ENCODE measurements at places on chromosomes 6 and 20.

- no peak for DNase-seq
These were observed 52.5 kb downstream of the ARHGAP18 start for GRCh38 chr6:129657483-129657882.

GRCh38 chr6:163771180-163771579 is 356.7 kb downstream of the QKI start:
- DNase-seq = no peak

GRCh38 chr6:46734867-46735719 is at the start of gene PLA2G7:
Gene PLA2G7, minus strand, starts transcription at chr6:46735375. Its CDS starts 12,484 bp downstream, at chr6:46722891.
- no peak for DNase-seq

- no peak for DNase-seq
These were observed 214.8 kb upstream of the RREB1 start for GRCh38 chr6:6892744-6893583.

GRCh38 chr6:144621332-144621731 is 336.2 kb downstream of the UTRN start:
- DNase-seq = no peak

DNA sequence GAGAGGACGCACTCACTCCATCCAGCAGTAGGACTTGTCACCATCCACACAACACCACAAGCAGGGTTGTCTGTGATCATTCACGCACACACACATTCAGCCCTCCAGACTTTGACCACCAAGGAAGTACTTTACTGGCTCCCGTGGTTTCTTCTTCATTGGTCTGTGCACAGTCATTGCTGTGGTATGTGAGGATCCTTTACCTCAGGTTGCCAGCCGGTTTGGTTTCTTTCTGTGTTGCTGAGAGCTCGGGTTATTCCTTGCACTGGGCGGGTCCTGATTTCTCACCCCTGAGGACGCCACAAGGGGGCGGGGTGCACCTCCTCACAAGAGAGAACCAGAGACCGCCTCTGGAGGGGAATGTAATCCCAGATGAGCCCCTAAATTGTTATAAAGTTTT is 11.2 kb downstream of the SLC35A1 start:
- DNase-seq = peak; percentile 46

DNA sequence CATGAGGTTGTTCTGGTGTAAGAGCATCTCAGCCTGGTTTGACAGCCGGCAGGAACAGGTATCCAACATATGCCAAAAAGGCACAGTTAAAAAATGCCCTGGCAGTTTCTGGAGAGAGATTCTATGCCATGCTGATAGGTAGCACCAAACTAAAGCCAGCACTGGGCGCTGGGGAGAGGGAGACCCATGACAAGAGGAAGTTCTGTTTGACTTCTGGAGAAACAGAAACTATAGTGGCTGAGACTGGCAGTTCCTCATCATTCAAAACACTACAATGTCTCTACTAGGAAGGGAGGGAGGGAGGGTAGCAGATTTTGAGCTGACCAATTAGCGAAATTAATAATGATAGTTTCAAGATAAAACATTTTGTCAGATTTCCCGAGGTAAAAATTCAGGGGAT is 174.1 kb downstream of the ADAT2 start:
- DNase-seq = no peak

- no peak for DNase-seq
These were observed 323.8 kb upstream of the JARID2 start for GRCh38 chr6:14921878-14922671.

DNA sequence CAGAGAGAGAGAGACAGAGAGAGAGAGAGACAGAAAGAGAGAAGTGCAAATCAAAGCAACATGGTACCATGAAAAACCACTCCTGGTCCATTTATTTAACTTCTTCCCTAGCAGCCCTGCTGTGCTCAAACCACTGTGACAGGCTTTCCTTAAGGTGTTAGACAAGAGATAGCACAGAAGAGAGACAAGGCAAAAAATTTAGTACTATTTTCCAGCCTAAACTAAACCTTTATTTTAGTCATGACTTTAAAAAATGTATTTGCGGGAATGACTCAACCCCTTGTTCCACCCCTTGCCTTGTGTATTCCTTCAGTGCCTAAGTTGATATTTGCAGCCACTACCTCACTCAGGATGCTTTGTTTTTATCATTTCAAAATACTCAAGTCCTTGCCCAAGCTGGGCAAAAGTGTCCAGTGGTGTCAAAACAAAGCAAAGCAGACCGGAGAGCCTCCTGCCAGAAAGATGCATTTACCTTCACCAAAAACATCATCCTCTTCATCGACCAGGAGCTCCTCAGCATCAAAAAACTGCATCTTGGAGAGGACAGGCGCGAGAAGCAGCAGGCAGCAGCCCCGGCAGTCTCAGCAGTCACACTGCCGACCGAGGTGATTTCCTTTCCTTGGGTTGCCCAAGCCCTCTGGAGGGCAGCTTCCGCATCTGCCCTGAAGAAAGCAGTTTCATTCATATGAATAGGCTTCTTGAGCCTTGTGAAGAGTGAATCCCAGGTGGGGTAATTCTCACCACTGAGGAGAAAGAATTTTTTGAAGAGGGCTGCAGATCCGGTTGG is at the start of gene RIPOR2:
TSS of gene RIPOR2 (minus strand) at position 595 of the 787 bp plus-strand sequence. CDS start at position 533, 62 bp downstream.
- no peak for DNase-seq

DNA sequence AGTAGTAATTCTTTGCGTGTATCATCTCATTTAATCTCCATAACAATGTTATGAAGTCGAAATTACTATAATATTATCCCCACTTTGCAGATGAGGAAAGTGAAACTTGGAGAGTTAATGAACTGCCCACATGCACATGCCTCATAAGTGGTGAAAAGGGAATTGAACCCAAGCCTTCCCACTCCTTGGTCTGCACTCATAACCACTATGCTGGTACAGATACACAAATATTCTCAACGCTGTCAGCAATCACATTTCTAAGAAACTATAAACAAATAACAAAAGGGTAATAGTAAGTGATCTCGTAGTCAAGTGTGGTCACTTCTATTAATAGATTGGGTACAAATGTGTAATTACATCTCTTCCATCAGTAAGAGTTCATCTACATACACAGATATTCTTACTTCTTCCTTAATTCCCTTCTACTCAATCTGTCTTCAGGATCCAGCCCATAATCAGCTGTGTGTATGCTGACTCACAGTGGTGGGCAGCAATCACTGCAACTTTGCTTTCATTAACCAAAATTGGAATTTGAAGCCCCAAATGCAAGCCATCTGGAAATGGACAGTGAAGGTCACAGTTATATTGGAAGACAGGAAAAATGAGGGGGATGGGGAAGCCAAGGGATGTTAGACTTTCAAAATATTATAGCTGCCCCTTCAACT is 6.6 kb downstream of the PRSS35 start:
- peak; percentile 47 for DNase-seq

DNA sequence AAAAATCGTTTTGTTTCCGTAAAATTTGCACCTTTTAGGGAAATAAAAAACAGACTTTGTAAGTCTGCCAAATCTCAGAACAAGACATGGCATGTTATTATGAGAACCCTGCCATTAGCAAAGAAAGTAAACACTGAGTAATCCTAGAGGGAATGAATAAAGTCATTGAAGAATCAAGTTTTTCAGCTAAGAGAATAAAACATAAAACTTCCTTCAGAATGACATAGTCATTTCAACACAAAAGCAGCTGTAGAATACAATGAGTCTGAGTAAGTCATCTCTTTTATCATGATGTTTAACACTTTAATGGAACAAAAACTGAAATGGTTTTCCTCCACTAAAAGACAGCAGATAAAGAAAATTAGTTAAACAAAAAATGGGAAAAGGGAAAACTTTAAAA is 10.3 kb upstream of the DST start:
- DNase-seq = no peak

GRCh38 chr6:112193117-112193516 is 61.2 kb downstream of the LAMA4 start:
- DNase-seq = no peak

- DNase-seq = no peak
These were observed 10.4 kb downstream of the MOCS1 start for GRCh38 chr6:39923861-39924260.

GRCh38 chr6:9620263-9620662 is 794.6 kb downstream of the TFAP2A start:
- no peak for DNase-seq

- peak; percentile 29 for DNase-seq
These were observed 576.4 kb downstream of the HDGFL1 start for GRCh38 chr6:23145781-23146180.

- no peak for DNase-seq
These were observed 77.6 kb upstream of the PTPRK start for GRCh38 chr6:128597956-128598355.

DNA sequence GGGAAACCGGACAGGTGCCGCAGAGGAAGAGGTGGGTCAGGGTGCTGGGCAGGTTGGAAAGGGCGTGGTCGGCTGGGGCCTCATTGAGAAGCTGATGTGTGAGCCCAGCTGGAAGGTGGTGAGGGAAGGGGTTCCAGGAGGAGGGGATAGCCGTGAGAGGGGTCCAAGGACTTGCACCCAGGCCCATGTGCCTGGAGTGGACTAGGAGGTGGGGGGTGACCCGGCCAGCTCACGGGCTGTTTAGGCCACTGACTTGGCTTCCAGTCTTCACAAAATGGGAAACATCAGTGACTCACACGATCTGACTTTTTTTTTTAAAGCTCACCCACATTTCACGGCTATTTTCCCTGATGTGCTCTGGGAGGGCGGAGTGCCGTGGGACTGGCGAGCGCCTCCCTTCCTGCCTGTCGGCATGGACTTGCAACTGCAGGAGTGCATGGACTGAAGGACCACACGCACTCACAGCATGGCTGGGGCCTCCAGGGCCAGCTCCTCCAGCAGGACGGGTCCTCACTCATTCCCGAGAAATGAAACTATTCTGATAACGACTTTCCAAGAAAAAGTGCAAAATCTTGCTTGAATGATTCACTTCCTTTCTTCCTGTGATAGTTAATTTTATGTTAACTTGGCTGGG is 13.5 kb upstream of the PDE10A start:
- DNase-seq = no peak

- no peak for DNase-seq
These were observed 84.1 kb downstream of the TNFAIP3 start for GRCh38 chr6:137951064-137951597.

GRCh38 chr6:89749918-89750317 is 69.7 kb downstream of the MDN1 start:
- DNase-seq = no peak

- DNase-seq = no peak
These were observed 99.0 kb downstream of the QRSL1 start for GRCh38 chr6:106728296-106728870.

GRCh38 chr6:49155316-49155715 is 307.7 kb downstream of the MMUT start:
- no peak for DNase-seq

DNA sequence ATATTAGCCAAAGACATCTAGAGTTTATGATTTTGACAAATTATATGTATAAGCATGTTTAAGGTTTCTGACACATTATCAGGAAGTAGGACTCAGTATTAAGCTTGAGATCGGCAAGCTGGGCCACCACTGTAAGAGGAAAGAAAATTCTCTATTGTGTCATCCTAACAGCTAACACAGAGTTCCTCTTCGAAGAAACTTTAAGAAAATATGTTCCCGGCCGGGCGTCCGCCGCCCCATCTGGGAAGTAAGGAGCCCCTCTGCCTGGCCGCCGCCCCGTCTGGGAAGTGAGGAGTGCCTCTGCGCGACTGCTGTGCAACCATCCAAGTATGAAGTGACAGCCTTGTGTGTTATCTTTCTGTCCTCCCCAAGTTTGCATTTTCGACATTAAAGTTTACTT is 23.0 kb downstream of the USP49 start:
- DNase-seq = no peak

GRCh38 chr6:142805042-142805441 is 139.9 kb downstream of the HIVEP2 start:
- no peak for DNase-seq

DNA sequence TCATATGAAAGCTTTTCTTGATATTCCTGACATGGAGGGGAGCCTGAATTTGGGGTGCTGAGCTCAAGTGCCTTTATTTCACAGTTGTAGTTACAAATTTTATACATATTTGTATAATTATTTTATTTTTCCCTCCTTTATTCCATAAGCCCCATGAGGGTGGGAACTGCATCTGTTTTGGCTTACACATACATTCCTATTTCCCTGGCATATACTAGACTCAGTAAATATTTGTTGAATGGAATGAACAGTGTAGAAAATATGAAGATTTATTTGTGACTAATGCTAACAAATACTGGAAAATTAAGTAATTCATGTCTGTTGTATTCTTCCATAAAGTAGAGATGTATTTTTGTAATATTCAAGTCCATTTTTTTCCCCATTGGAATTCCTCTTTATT is 127.1 kb downstream of the MYO6 start:
- DNase-seq = no peak

GRCh38 chr6:92810913-92811312 is 608.4 kb downstream of the EPHA7 start:
- DNase-seq = no peak

GRCh38 chr20:50027611-50028105 is 44.9 kb downstream of the SNAI1 start:
- DNase-seq = peak; percentile 53

GRCh38 chr6:90973188-90973587 is 386.3 kb upstream of the MAP3K7 start:
- DNase-seq = no peak

GRCh38 chr20:25992146-25992545 is 295.5 kb upstream of the ZNF337 start:
- no peak for DNase-seq

- DNase-seq = no peak
These were observed 3.0 kb upstream of the CCN2 start for GRCh38 chr6:131954059-131954774.

DNA sequence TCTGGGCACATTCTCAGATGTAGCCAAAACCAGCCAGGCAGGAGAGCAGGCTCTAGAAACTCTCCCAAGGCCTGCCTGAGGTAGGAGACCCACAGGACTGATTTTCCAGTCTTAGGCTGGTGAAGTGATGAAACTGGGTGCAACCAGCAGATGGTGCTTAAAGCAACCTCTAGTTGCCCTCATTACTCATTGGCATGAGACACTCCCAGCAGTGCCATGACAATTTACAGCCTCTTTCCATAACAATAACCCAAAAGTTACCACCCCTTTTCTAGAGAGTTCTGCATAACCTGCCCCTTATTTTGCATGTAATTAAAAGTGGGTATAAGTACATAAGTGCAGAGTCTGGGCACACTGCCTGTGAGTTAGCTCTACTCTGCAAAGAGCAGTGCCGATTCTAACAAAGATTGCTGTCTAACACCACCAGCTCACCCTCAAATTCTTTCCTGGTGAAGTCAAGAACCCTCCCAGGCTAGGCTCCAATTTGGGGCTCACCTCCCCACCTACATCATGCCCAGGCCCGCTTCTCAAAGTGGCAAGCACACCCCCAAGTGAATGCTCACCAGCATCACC is 14.4 kb upstream of the GPR6 start:
- DNase-seq = no peak

Measured in HFF-Myc (cell line).